Stimulated activated CD4-positive, alpha-beta T cell treated with anti-CD3 and anti-CD28 coated beads, Interleukin-12 subunit alpha, Interleukin-12 subunit beta, amount 100 ng/mL, for 24 hours (primary cell): ENCODE measurements at places on chromosomes 4 and X.

- DNase-seq, result no peak
These were observed 47.8 kb downstream of the SLC9A7 start for GRCh38 chrX:46710927-46711623.

- DNase-seq, result no peak
These were observed 30.2 kb upstream of the NKX6-1 start for GRCh38 chr4:84529169-84529751.

DNA sequence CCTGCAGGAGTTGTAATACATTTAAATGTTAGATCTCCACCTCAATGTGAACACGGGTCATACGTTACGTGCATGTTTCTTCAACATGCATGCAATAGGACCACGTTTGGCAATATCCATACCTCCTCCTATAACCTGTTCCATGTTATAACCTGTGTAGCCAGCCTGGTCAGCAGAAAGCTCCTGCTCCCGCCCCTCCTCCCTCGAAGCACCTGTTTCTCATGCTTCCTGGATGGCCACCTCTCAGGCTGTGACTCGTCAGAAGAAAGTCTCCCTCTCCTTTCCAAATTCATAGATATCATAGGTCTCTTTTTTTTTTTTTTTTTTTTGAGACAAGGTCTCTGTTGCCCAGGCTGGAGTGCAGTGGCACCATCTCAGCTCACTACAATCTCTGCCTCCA lies 96.5 kb downstream of the HMX1 start:
- DNase-seq, result no peak

GRCh38 chr4:74339501-74339900 lies 25.4 kb upstream of the EREG start:
- DNase-seq, result no peak

- DNase-seq, result no peak
These were observed 8.4 kb downstream of the HTRA3 start for GRCh38 chr4:8278009-8278395.

GRCh38 chr4:175273995-175274753 lies 356.0 kb downstream of the ADAM29 start:
- DNase-seq, result no peak

- DNase-seq, result no peak
These were observed 16.8 kb downstream of the ARHGEF38 start for GRCh38 chr4:105569057-105569865.

- DNase-seq, result no peak
These were observed 6.5 kb upstream of the GJB1 start for GRCh38 chrX:71216485-71216884.

DNA sequence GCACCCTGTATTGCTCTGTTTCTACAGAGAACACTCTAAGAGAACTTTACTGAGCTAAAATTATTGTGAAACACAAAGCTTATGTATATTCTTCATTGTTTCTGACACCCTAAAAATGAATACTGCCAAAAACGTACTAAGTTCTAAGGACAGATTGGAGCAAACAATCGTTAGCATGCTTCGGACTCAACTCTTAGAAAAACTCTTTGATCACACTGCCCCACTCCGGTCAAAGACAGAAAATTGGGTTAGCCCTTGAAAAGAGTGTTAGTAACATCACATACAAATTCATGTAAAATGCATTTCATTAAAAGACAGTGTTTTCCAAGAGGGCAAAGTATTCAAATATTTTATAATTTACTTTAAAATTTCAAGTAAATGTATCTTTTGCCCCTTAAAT lies 177.4 kb downstream of the DCHS2 start:
- DNase-seq, result no peak

DNA sequence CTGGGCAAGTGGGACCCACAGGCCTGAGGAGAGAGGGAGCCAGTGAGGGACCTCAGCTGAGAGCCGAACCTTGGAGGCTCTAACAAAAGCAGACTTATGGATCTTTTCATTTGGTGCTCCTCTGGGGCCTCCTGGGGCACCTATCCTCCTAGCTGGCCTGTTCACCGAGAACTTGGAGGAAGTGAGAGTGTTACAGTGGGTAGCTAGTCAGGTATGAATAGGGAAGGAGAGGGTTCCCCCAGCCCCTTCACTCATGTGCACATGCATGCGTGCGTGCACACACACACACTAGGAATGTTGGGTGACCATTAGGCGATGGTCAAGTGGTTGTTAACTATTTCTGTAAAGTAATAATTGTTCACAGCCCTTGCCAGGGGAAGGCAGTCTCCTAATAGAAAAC lies 18.6 kb upstream of the TMEM185A start:
- DNase-seq, result no peak

DNA sequence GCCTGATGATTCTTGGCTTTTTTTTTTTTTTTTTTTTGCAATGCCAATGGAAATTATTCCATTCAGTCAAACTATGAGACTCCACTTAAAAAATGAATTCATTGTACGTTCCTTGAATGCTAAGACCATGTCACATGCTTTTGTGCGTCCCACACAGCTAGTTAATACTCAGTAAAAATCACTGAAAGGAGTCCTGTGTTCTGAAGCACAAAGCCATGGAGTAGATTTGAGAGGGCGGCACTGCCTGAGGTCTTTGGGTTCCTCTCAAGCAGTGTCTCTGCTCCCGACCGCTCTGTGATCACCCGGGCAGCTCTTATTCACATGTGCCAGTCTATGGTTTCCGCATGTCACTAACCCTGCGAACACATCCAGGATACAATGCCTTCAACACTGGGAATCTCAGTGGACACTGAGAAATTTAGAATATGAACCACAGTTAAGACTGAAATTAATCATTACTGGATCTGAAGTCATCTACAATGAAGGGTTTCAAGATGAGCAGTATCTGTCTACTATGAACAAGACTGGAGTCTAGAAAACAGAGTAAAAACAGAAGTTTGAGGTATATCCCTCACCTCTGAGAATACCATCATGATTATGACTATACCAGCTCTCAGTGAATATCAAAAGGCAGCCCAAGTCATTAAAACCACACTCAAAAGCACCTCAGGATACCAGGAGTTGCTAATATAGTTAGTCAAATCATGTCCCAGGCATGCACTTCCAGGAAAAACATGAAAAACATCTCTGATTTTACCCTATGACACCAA lies 193.0 kb downstream of the MGST2 start:
- DNase-seq, result no peak

DNA sequence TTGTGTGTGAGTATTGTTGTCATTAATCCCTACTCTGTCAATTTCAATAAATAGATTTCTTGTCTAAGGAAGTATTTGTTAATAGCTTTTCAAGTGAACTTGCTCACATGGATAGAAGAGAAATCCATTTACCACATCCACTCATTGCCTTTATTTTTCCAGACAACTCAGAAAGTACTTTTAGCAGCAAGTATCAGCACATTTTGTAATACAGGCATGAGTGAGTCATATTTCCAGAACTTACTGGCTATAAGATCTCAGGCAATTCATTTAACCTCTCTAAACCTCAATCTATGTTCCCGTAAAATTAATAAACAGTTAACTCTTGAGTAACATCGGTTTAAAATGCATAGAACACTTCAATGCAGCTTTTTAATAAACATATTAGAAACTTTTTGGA lies 317.9 kb upstream of the PCDH7 start:
- no peak for DNase-seq

DNA sequence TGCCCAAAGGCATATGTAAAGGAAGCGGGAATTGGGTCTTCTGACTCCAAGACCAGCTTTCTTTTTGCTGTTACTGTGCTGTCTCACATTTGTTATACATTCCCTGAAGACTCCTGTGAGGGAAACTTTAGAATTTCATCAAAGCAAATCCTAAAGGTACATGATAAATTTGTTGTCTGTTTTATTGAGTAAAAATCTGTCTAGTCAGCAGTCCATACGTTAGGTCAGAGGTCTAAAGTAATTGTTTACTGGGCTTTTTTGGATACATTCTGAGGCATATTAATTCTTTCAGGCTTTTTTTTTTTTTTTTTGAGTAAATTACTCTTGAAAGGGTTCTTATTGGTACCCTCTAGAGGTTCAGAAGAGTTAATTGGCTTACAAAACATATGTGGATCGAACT lies 347.2 kb downstream of the RPA4 start:
- no peak for DNase-seq

GRCh38 chr4:38757945-38758600 lies 24.7 kb downstream of the TLR10 start:
- no peak for DNase-seq

GRCh38 chr4:2768124-2768523 lies 12.0 kb upstream of the TNIP2 start:
- no peak for DNase-seq

- DNase-seq, result no peak
These were observed 587.1 kb upstream of the CPEB2 start for GRCh38 chr4:14415146-14415545.

DNA sequence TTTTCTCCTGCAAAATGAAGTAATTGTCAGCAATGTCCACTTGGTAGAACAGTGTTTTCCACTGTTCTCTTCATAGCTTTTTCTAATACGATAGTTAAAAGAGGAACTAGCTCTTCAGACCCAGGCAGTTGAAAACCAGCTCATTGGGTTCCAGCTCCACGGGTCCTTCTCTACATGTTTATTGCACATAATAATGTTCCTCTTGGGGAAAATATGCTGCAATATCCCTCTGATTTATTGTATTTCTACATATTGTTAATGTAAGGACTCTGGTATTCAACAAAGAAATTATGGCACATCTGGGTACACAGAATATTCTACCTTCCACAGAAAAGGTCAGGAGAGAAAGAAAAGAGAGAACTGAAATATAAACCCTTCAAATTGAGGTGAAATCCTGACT lies 473.4 kb downstream of the TRIML1 start:
- DNase-seq, result no peak

GRCh38 chr4:51842167-51842553 lies 793 bp upstream of the DCUN1D4 start:
- no peak for DNase-seq

GRCh38 chr4:105542039-105542438 lies 10.4 kb upstream of the ARHGEF38 start:
- no peak for DNase-seq

GRCh38 chr4:78370631-78371372 lies 180.8 kb upstream of the ANXA3 start:
- no peak for DNase-seq

- no peak for DNase-seq
These were observed 11.7 kb downstream of the LIN54 start for GRCh38 chr4:82998898-82999297.

GRCh38 chrX:110219920-110220319 lies 98.0 kb downstream of the AMMECR1 start:
- DNase-seq, result no peak

DNA sequence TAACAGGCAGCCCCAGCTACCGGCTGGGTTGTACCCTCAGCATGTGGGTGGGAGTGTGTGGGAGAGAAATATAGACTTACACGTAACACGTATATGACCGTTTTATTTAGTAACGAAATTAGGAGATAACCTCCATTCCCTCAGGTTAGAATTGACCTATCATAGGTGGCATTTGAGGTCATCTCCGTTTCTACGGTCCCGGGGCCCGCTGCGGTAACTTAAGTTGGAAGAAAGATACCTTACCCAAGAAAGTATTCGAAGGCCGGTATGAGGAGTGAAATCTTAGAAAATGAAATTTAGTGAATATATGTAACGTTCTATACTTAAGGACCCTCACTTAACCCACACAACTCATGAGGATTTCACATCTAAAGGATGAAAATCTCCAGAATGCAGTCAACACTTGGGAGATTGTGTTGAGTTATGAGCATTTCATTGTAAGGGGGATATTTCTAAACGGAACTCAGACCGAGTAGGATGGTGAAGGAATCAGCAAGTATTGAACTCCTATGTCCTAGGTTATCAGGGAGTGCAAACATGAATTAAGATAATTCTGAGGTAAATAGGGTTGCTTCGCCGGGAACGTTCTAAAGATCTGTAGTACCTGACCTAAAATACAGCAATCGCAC lies 891 bp downstream of the CISD2 start:
- no peak for DNase-seq

- no peak for DNase-seq
These were observed 2.9 kb upstream of the SCARB2 start for GRCh38 chr4:76216524-76216923.

- DNase-seq, result no peak
These were observed 175.1 kb downstream of the SOWAHB start for GRCh38 chr4:76722838-76723237.

DNA sequence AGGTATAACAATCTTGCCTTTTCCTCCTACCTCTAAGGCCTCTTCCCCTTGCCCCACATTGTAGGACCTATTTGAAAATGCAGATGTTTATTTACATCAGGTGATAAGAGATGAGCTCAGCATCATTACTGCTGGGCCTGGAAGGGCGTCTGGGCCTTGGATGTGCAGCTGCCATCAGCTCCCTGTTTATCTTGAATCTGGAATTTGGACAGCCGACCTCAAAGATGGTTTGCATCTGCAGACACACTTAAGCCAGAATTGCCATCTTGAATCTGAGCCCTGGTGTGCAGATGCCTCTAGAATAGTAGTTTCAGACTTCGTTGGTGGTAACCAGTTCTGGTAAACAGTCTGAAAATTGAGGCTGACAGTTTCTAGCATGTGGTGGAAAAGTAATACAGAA lies 59.0 kb downstream of the FAM193A start:
- DNase-seq, result no peak

- DNase-seq, result no peak
These were observed 1430.0 kb downstream of the ARAP2 start for GRCh38 chr4:34814266-34814665.

- peak; percentile 7 for DNase-seq
These were observed 41.3 kb upstream of the ATP6AP2 start for GRCh38 chrX:40539214-40540142.

DNA sequence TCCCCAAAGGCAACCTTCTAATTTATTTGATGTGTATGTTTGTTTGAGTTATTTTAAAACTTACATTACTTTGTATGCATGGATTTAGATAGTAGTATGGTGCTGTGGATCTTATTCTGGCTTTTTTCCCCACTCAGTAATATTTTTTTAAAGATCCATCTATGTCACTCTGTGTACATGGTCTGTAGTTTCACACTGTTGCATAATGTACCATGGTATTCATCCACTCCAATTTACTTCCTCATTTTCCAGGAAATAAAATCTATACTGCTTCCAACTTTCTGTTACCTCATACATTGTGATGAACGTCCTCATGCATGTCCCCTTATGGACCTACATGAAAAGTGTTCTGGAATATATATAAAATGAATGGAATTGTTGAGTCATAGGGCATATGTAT lies 17.6 kb downstream of the ARMCX2 start:
- DNase-seq, result no peak

DNA sequence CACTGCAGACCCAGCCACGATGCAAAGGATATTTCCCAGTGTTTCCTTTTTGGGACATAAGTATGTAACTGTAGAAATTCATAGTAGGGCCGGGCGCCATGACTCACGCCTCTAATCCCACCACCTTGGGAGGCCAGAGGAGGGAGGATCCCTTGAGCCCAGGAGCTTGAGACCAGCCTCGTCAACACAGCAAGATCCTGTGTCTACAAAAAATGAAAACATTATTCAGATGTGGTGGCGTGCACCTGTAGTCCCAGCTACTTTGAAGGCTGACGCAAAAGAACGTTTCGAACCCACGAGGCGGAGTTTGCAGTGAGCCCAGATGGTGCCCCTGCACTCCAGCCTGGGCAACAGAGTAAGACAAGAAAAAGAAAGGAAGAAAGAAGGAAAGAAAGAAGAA lies 49.2 kb downstream of the CRLF2 start:
- DNase-seq, result no peak
